Amniotic stem cell (primary cell): ENCODE measurements at places on chromosomes 3 and 15.

DNA sequence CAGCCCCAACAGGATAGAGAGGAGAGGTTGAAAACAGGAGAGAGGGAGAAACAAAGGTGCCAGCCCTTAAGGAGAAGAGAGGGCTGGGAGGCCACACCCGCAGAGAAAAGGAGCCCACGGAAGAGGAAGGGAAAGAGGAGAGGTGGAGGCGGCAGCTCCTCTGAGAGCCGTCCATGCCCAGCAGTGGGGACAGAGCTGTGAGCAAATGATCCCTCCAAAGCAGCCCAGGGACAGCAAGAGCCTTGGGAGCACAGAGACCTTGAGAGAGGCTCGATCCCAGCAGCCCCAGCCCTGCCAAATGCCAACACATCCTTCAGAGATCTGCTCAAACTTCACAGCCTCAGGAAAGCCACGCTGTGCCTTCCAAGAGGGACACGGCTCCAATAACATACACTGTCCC, 66.7 kb upstream of the CORO2B start:
- no peak for DNase-seq

GRCh38 chr3:69058180-69058946, 6.2 kb upstream of the TMF1 start:
- no peak for DNase-seq

DNA sequence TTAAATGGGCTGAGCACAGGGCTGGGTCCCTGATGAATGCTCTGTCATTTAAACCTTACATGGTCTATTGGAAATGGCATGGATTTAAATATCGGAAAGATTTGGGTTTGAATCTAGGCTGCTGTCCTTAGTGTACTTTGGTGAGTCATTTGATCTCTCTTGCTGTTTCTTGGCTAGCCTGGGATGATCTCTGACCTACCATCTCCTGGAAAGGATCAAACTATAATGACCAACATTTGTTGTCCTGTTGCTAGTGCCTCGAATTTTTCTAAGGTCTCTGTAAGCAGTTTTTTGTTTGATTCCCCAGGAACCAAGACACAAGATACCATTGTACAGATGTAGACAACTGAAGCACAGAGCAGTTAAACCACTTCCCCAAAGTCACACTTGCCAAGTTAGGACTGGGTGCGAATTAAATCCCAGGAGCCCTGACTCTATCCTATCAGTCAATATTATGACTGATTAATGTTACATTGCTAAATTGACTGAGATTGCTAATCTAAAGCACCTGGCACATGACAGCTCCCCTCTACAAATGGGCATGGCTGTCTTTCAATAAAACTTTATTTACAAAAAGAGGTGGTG, 244.9 kb upstream of the MCTP2 start:
- DNase-seq: no peak

DNA sequence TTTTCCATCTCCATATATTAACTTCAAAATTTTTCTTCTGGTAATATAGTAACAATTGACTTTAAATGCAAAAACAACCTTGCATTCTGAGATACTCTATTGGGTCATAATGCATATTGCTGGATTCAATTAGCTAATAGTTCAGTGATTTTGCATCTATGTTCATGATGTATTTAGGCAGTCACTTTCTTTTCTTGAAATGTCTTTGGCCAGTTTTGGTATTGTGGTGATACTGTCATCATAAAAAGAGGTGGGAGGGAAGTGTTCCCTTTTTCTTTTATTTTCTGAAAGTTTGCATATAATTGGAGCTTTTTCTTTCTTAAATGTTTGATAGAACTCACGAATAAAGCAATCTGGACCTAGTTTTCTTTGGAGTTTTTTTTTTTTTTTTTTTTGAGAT, 67.4 kb upstream of the ZNF148 start:
- no peak for DNase-seq

DNA sequence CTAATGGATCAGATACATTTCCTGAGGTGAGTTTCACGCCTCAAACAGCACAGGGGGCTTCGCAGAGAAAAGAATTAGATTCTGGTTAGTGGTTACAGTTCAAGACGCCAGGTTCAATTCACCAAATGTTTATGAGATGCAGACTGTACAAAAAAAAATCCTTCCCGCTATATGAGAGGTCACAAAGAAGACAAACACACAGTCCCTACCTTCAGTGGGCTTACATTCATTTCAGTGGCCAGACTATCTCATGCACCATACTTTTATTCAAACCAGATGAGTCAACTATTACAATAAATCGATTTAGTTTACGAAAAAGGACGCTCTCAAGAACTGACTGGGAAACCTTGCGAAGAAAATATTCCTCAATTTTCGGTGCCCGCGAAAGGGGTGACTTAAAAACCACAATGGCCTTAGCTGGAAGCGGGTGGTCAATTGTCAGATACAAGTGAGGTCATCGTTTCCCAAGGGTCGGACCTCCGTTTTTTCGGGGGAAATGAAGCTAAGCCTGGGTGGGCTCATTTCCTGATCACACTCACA, 695 bp downstream of the METTL6 start:
- DNase-seq: no peak

DNA sequence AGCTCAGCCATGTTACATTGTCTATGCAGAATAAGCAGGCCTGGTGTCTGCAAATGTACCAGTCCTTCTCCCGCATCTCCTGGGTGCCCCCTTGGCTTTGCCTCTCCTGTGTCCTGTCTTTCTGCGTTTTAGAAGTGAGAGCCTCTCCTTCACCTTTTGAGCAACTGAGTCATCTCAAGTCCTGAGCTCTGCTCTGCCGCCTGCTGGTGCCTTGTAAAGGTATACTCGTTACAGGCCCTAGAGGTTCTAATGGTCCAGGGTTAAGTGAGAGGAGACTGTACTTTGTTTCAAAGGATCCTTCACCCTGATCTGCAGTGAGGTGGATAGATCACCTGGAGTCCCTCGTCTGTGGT, 12.6 kb downstream of the GHRL start:
- DNase-seq: no peak

DNA sequence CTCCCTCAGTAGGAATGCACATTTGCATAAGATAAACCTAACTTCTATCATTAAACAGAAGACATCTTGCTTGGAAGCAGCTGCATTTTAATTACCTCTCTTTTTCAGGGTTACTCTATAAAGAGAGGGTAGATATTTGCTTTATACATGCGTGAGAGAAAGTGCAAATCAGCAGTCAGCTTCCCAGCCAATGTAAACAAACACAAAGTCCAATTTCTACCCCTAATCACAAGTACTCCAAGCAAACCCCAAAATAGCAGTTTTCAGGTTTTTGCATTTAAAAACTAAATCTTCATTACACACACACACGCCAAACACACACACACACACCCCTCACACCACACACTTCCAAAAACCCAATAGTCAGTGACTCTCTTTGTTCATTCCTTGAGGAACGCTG, 303.9 kb upstream of the ALCAM start:
- no peak for DNase-seq

DNA sequence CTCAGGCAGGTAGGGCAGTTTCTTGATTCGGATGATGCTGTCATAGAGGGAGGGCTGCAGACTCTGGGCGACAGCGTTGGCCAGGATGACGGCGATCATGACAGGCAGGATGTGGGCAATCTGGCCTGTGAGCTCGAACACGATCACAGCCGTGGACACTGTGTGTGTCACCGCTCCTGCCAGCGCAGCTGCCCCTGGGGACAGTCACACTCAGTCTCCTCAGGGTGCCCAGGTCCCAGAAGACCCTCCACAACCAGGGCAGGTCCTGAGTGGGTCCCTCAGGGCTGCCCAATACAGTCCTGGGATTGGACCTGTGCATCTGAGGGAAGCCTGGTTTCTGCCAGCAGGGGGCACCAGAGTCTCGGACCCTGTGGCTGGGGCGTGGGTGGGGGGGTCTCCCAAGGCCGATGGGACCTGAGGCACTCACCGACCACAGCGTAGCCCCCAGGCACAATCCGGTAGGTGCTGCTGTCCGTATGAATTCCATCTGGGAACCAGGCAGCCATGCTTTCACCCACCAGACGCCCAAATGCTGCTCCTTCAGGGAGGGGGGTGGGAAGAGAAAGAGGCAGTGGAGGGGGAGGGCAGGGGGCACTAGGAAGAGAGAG, 7.2 kb downstream of the CLCN2 start:
- no peak for DNase-seq

DNA sequence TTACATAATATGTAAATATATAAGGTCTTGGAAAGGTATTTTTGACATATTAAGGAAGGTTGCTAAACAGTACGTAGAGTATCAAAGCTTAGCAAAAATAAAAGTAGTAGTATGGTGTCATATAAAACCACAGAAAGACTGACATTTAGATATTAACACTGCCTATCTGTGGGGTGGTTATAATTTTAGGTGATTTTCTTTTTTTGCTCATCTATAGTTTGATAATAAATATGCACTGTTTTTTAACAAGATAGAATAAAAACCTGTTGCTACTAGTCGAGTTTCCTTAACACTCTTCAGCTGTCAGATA, 40.7 kb downstream of the ETV5 start:
- no peak for DNase-seq

DNA sequence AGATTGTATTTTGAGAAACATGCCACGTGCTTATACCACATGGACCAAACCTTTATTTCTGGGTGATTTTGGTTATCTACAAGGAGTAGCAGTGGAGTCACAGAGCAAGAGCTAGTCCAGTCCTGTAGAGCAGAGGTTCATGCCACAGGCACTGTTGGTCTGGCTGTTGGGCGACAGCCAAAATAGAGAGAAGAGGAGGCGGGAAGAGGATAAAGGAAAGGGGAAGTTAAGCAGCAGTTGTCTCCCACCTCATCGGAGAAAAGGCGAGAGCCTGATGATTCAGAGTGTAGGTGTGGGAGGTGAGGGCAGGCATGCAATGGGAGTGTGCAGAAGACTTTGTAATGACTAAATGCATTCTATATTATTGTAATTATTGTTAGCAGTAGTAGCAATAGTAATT, 237.5 kb upstream of the ROPN1 start:
- no peak for DNase-seq

DNA sequence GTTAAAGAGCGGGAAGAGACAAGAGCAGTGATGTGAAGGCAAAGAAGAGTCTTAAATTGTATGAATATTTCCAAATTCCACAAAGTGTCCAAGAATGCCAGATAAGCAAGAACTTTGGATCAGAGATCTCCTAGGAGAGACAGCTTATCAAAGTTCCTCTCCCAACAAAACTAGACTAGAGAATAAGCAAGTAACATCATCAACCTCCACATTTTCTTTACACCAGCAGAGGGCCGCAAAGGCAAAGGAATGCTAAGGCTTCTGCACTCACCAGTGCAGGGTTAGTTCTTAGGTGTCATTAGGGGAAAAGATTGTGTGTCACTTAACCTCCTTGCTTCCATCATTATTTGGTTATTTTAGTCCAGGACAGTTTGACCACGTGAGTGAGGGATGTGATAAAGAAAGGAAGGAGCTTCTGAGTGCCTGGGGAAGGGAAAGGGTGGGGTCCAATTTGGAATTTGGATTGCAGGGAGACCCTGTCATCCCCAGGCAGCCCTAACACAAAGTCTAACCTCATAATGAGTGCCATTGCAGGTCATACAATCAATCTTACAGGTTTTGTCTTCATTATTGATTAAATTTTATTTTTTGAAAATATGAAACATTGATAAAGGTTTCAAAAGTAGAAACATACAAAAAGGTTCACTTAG, 7.5 kb upstream of the CMTM6 start:
- DNase-seq: peak; percentile 65

- DNase-seq: no peak
Measured at GRCh38 chr3:166291186-166291955, 454.1 kb upstream of the BCHE start.

DNA sequence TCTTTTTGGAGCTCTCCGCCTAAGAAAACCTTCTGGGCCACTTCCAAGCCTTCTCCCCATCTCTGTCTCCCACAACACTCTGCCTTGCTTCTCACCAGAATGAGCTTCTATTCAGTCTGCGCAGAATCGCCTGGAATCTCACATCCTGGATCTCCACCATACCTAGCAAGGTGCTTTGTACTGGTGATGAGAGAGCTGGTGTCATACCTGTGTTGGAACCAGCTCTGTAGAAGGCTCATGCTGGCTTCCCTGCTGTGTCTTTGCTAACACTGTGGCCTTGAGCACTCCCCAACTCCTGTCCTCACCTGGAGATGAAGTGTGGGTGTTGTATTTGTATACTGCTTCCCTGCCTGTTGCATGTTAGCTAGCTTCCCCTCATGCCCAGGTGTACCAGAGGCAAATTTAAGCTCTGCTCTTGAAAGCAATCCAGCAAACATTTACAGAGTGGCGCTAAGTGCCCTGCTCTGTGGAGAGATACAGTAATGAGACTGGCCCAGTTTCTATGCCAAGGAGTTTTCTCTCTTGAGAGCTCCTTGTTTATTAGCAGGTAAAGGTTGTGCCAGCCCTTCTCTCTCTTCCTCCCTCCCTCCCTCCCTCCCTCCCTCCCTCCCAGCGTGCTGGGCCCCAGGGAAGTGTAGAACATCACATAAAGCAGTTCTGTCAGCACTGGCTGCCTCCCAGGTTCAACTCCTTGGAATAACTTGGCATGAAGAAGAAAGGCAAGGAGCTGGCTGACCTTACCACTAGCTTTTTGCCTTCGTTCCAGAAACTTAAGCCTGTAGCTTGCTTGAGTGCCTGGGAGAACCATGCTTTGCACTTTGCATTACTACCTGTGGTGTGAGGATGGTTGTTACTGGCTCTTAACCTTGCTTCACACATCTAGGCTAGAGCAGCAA, 54.9 kb downstream of the TRIM71 start:
- DNase-seq: no peak

DNA sequence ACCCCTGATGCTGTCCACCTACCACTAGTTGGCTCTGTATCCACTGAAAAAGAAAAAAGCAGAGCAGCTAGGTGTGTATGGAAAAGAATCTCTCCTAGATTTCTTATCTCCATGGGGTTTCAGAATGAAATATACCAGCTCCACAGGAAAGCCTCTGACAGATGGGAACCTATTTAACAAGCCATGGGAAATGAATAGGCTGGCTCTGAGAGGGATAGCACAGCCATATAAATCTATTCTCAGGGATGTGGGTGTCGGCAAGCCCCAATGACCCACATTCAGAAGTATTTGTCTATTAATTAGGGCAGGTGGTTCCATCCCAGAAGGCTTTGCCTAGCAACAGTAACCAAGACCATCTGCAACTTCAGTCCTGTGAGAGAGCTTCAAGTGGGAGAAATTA, 694.1 kb downstream of the AGBL1 start:
- DNase-seq: no peak

GRCh38 chr3:141485641-141486495, 959 bp upstream of the RASA2 start:
- no peak for DNase-seq

DNA sequence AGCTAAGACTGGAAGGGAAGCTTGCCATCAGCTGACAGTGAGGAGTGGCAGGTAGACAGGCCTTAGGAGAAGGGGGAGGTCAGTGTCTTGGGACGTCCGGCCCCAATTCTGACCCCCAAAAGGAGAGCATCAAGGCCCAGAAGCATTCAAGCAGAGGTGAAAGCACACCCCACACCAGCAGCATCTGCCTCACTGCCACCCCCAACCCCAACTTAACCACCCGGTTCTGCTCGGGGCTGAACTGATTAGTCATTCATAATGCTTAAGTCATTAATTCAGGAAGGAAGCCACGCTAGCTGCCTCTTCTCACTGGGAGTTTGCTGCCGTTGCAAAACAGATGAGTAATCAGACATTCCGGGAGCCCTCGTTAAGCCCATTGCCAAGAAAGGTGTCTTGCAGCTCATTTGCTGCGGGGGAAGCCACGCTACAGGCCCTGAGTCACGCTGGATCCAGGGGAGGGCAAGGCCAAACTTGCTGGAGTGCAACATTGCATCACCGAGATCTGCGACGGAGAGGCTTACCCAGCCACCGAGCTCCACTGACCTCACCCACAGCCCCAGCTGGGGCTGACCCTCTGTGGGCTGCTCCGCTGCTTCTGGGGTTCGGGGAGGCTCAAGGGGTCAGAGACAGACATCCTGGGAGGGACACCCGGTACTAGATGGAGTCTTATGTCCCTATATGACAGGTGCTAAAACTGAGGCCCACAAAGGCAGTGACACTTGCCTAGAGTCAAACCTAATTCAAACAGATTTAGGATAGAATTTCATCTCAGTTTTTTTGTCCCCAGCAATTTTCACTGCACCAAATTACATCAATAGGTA, 46.4 kb upstream of the HES1 start:
- DNase-seq: peak; percentile 32
